ENCODE measurements at places on chromosomes 2 and 18.

DNA sequence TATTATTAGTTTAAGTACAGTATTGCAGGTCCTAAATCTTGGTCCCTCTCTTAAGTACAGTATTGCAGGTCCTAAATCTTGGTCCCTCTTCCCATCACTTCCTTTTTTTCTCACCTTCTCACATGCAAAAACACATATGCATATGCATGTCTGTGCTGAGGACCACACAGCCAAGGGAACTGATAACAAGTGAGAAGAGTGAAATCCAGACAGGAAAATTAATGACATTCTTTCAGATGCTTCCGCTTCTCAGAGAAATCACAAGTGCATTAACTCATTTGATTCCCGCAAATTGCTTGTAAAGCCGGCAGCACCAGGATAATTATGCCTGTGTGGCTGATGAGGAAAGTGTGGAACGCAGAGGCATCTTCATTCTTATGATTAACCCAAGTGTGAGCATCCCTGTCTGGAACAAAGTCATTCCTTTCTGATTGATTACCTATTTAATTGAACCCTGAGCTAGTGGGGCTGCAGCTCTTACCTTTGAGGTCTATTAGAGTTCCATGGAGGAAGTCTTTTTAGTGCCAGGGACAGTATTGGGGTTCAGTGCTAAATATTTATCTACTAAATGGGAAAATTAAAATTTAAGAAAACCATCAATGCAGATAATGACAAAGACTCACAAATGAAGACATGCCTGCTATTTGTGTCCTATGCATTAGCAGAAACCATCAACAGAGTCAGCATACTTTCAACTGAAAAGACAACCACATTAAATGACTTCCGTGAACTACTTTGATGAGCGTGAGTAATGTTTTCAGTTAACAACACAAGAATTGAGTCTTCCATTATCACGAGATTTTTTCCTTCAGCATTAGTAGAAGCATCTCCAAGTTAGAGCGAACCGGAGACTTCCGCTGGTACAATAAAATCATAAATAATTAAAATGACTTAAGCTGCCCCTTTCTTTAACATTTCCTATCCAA lies 220.4 kb upstream of the SLC35G4 start:
- DNase-seq, result no peak

GRCh38 chr2:237259201-237259600 lies 154.8 kb downstream of the COL6A3 start:
- no peak for DNase-seq

DNA sequence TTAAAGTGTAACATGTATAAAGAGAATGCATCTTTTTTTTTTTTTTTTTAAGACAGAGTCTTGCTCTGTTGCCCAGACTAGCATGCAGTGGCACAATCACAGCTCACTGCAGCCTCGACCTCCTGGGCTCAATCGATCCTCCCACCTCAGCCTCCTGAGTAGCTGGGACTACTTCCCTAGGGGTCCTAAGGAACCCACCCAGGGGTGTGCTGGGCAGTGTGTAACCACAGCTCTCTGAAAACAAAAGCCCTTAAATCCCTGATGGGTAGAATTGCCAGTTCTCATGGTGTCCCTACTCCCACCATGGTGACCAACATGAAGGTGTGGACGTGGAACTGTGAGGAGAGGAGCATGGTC lies 105.6 kb upstream of the ST3GAL5 start:
- no peak for DNase-seq

DNA sequence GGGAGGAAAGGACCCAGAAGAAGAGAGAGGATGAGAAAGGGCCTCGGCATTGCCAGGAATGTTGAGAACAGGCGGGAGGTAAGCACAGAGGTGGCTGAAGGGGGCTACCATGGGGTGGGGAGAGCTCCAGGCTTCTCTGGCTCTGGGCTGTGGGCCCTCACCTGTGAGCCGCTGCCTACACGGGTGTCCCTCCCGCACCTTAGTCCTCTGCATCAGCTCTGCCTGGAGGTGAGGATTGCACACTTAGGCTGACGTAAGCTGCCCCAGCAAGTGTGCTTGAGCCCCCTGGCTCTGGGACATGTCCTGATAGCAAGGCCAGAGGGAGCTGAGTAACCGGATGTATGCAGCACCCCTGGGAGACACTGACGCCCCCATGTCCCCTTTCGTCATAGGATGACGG lies 33.9 kb downstream of the TMEM18 start:
- no peak for DNase-seq

GRCh38 chr2:64404002-64404731 lies 49.8 kb upstream of the LGALSL start:
- no peak for DNase-seq

DNA sequence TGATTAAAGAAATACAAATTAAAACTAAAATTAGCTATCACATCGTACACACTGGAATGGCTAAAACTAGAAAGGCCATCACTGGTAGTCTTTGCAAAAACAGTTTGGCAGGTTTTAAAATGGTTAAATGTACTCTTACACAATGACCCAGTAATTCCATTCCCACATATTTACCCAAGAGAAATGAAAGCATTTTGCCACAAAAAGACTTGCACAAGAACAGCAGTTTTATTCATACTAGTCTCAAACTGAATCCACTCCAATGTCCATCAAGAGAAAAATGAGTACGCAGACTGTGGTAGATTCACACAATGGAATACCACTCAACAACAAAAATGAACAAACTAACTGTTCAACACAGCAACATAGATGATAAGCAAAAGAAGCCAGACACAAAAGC lies 29.1 kb downstream of the SP140L start:
- DNase-seq, result no peak

GRCh38 chr18:26301681-26302080 lies 75.4 kb downstream of the TAF4B start:
- no peak for DNase-seq

GRCh38 chr18:59303656-59304195 lies 14.7 kb downstream of the CPLX4 start:
- no peak for DNase-seq

GRCh38 chr2:122216071-122216470 lies 460.6 kb downstream of the TSN start:
- DNase-seq, result no peak

DNA sequence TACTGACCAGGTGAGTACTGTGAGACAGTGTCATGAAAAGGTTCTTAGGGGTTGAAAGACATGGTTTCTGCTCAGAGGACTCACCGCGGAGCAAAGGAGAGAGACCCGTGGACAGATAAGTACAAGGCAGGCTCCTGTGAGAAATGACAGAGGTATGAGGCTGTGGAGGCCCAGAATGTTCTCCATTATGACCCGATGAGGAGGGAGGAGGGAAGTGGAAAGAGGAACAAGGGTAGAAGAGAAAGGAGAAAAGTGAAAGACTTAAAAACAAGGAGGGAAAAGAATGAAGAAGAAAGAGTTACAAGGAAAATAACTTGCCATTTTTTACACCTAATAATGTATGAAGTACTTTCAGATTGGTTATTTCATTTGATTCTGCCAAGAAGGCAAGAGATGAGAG lies 29.8 kb downstream of the MAPRE3 start:
- no peak for DNase-seq

DNA sequence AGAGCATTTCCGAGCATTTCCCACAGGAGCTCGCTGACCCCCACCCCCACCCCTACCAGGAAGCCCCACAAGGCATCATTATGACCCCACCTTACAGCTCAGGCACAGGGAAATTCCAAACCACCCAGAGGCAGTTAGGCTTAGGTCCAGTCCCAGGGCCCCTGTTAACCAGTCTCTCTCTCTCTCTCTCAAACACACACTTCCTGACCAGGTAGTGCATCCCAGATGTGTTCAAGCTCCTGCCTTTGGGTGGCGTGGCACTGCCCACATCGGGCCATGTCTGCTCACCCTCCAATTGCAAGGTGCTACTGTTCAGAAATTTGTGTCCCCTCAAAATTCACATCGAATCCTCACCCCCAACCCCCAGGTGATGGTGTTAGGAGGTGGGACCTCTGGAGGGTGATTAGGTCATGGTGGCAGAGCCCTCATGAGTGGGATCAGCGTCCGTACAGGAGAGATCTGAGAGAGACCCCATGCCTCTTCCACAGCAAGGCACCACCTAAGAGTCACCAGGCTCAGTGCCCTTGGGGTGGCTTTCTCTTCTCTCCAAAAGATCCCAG lies 8.8 kb downstream of the COPS9 start:
- DNase-seq, result no peak

DNA sequence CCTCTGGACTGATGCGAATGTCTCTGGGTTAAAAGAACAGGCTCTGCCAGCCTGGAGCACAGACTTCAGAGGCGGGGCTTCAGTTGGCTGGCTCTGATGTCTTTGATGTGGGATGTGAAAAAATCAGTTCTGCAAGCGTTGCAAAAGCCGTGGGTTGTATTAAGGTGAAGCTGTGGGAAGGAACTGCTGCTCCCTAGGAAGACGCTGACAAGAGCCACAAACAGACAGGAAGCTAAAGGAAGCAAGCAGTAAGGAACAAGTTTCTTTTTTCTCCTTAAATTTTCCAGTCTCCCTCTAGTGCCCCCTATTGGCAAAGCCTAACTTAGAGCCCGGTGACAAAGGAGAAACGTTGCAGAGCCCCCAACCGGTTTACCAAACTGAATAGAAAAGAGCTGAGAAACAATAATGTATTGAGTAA lies 239.0 kb downstream of the CCDC178 start:
- no peak for DNase-seq

DNA sequence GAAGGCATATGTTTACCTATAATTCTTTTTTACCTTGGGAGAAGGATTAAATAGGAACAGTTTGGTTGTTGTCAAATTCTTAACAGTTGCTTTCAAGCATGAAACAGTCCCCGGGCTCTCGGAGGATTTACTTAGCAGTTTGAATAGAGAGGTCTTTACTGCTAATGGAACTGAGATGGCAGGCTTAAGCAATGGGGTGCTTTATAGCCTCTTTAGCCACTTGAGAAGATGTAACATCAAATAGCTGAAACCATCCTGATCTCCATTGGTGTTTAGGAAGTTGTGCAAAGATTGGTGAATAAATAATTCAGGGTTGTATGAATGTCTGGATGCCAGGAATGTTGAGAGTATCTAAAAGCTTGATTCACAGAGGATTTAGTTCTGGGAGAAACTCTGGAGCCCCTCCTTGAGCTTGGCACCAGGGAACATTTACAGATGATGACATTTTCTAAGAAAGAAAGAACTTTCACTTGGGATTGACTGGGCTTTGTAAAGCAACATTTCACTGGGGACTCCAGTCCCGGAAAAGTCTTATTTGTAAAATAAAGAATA lies 51.9 kb downstream of the PTPRM start:
- no peak for DNase-seq

GRCh38 chr2:4900861-4901770 lies 791.1 kb upstream of the SOX11 start:
- DNase-seq, result no peak

GRCh38 chr18:45106331-45106774 lies 425.7 kb downstream of the SETBP1 start:
- DNase-seq, result no peak

GRCh38 chr2:130787841-130788240 lies 32.5 kb downstream of the AMER3 start:
- no peak for DNase-seq

DNA sequence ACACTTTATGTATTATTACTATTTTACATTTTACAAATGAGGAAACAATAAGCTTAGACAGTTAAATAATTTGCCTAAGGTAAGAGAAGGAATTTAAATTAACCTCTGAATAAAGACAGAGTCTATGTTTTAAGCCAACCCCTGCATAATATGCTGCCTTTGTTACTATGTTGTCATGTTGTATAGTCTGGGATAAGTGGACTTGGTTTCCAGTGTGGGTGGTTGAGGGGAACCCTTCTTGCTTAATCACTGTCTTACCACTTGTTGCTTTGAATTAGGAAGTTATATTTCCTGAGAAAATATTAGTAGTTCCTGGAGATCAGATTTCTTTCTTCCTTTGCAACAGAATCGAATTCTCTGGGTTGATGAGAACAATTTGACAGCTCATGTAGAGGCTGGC lies 52.6 kb downstream of the AGPS start:
- DNase-seq, result no peak

DNA sequence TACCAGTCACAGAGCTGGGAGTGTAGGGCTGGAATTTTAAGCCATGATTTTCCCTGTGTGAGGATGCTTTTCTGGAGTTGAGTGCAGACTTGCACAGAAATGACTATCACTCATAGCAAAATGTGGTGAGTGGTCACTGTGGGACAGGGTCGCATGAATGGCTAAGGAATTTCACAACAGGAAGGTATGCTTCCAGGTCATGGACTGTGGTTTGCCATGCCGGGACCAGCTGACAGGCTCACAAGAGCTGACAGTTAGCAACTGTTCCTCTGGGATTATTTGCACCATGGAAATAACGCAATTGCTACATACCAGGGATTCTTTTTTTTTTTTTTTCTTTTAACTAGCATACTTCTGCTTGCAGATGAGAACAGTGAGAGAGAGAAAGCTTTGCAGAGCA lies 3.8 kb upstream of the UXS1 start:
- DNase-seq, result no peak

DNA sequence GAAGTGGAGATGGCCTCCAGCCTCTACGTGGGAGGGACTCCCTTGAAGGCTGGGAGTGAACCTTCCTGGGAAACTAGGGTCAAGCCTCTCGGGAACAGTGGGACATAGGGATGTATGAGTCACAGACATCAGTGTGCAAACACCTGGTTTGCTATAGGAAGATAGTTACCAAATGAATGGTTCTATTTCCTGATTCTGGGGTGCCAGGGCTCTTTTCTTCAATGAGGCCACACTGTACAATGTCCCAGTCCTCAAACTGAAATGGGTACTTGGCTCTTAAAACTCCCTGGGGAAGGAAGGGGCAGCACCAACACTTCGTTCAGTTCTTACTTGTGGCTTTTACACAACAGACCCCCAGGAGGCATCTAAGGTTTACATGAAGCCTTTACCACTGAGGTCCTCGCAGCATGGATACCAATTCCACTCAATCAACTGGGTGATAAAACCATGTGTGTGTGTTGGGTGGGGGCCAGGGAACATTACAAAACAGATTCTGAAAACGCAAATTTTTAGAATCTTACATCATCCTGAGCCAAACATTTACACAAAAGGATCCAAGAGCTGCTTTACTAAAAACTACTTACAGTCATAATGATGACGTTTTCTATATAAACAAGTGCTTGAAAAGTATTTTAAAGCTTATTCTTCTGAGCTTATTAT lies 10.4 kb downstream of the ERFE start:
- DNase-seq, result peak; percentile 28

GRCh38 chr2:176135035-176135440 lies 5.5 kb downstream of the HOXD8 start:
- DNase-seq, result no peak

DNA sequence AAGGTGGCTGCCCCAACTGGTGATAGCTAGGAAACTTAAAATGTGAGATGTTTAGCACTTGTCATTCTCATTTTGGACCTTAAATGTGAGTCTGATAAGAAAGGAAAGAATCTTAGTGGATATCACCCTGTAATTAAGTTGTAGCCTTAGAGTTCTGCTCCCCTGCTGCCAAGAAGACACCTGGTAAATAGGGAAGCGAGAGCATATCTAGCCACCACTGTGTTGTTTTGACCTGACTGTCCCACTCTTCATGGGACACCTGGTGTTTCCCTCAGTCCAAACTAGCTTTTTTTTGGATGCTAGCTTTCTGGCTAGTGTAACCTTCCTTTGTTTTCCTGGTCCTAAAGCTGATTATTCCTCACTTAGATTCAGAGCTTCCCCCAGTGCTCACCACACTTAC lies 357.6 kb downstream of the RAD51AP2 start:
- DNase-seq, result no peak

GRCh38 chr2:145811276-145812164 lies 1291.6 kb upstream of the ZEB2 start:
- DNase-seq, result no peak
